ENCODE measurements at places on chromosomes 16 and 17.

- DNase-seq = no peak
Measured at GRCh38 chr17:70875729-70876310, 706.5 kb downstream of the KCNJ2 start.

GRCh38 chr17:59366773-59367656, 35.6 kb downstream of the YPEL2 start:
- DNase-seq = no peak

DNA sequence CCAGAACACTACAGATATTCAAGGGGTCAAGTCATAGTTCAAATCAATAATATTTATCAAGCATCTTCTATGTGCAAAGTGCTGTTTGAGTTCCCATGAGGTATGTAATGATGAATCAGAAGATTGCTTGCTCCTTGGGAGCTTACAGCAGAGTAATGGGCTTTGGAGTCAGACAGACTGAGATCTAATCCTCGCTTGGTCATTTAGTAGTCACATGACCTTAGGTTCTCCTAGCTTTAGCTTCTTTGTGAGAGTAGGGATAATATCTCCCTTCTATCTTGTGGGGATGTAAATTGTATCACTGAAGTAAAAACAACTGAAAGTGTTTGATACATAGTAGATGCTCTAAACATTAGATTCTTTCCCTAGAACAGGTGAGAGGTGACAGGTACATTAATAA, 30.1 kb downstream of the SNX11 start:
- no peak for DNase-seq

GRCh38 chr17:9269350-9270035, 248.2 kb downstream of the NTN1 start:
- DNase-seq = no peak

Measured in activated T-cell treated with anti-CD3 and anti-CD28 coated beads, Interleukin-2, amount 50 U/mL, for 24 hours (primary cell).